Suprapubic skin (tissue), 4 donors: ENCODE measurements at places on chromosomes 12 and 14. TPM values are rescaled to one million over a fixed set of nuclear protein-coding genes. Genes with fewer than 3 reads are reported as not detected.

- no peak overlapping the region for H3K27ac ChIP-seq
- no peaks in the 10 kb centered on the region for H3K27me3 ChIP-seq
- H3K4me1 ChIP-seq: no peaks in the 10 kb centered on the region
- DNase-seq: no peak
- H3K36me3 ChIP-seq: peaks cover 7% of the 10 kb centered on the region
- no peak overlapping the region for H3K4me3 ChIP-seq
Observed at GRCh38 chr12:26434299-26435068, 239.1 kb downstream of the SSPN start.

PHETA1 gene
- total RNA-seq: 25.7 TPM

FAM216A gene
- total RNA-seq: 5.0 TPM

DNA sequence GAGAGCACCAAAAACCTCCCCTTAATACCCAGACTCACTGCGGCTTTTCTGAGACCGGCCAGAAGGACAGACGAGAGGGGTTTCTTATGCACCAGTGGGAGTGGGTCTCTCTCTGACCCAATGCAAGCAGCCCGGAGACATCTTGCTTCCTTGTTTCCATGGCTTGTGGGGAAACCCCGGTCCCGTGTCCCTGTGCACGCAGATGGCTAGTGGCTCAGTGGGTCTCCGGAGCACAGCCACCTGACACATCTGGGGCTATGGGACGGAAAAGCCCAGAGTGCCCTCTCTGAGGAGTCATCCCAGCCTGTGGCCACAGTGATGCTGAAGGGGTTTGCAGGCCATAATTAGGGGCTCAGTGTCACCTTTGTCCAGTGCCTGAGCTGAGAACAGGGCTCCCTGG, 197.6 kb downstream of the PHETA1 start:
- no peak for DNase-seq
- peaks cover 76% of the 10 kb centered on the region for H3K27me3 ChIP-seq
- no peaks in the 10 kb centered on the region for H3K36me3 ChIP-seq
- no peaks in the 10 kb centered on the region for H3K4me1 ChIP-seq
- no peak overlapping the region for H3K27ac ChIP-seq

SOAT2 gene
- total RNA-seq: not detected

GRCh38 chr12:122886851-122887818, 8.8 kb downstream of the VPS37B start:
- H3K4me3 ChIP-seq: peak overlapping the region; percentile 34
- no peaks in the 10 kb centered on the region for H3K27me3 ChIP-seq
- peak overlapping the region; percentile 94 for H3K27ac ChIP-seq
- no peaks in the 10 kb centered on the region for H3K36me3 ChIP-seq
- DNase-seq: peak; percentile 47

GRCh38 chr12:66159123-66159522, 10.7 kb downstream of the TMBIM4 start:
- no peak overlapping the region for H3K27ac ChIP-seq
- peaks cover 13% of the 10 kb centered on the region for H3K4me1 ChIP-seq
- no peaks in the 10 kb centered on the region for H3K27me3 ChIP-seq
- H3K4me3 ChIP-seq: no peak overlapping the region
- peaks cover 17% of the 10 kb centered on the region for H3K36me3 ChIP-seq

DNA sequence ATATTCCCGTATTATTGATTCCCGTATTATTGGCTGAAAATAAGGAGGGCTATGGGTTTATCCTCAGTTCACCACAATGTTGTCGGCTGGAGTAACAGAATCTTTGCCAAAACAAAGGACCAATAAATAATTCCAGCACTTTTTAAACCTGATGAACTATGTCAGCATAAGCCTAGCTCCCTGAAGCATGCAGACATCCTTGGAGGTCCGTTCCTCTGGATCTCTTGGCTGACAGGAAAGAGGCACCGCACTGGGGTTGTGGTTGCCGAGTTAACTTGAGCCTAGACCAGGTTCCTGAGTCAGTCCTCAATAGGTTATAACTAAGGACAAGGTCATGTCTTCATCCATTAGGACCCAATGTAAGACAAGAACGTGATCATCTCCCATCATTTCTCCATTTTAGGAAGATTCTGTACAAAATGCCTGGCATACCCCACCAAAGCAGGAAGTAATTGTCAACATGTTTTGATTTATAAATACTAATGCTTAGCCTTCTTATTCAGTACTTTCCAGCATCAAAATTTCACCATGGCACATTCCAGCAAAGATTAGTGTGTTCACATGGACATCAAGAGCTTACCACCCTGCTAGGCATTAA, 36.6 kb downstream of the NID2 start:
- H3K27ac ChIP-seq: peak overlapping the region; percentile 7
- no peaks in the 10 kb centered on the region for H3K27me3 ChIP-seq
- DNase-seq: no peak
- no peaks in the 10 kb centered on the region for H3K4me1 ChIP-seq

DNA sequence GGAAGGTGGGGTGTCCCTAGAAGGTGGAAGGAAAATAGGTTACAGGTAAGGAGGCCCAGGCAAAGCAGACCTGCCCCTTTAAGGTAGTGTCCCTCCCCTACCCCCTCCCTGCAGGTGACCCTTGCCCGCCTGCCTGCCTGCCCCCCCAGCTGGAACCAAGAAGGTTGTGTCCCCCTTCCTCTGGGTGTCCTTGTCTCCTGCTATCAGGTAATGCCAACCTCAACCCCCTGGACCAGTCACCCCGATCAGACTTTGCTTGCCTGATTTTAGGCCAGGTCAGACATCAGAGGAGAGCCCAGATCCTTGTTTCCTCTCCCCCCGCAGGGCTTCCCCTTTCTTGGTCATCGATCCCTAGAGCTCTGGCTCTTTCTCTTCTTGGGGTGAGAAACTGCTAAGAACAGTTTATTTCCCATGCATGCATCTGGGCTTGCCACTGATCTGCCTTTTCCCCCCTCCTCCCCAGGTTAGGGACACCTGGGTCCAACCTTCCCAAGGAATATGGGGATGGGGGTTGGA, at the start of gene SLC39A5:
TSS of gene SLC39A5 (plus strand) at position 136 of the 516 bp plus-strand sequence. CDS start 1,224 bp downstream, outside the sequence.
- H3K4me1 ChIP-seq: peaks cover 3% of the 10 kb centered on the region
- no peak within 1 kb of the TSS for H3K4me3 ChIP-seq
- H3K27me3 ChIP-seq: no peaks in the 10 kb centered on the region
- no peak within 1 kb of the TSS for H3K27ac ChIP-seq
- DNase-seq: no peak

PMCH gene
- total RNA-seq: not detected

DNA sequence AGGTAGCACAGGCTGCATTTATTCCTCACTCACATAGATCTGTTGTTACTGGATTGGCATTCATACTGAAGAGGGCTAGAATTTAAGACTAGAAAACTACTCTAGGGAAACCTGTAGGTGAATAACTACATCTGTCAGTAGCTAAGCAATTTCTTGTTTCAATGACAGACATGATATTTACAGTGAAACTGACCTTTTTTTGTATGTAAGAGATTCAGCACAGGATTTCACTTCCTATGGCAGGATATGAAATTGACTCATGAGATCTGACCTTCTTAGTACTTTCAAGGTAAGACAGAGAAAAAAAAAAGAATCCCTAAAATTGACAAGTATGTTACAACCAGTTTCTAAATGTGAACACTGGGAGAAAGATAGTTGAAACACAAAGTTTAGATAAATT, 189.8 kb upstream of the SLC16A7 start:
- H3K4me3 ChIP-seq: no peak overlapping the region
- H3K36me3 ChIP-seq: no peaks in the 10 kb centered on the region
- H3K27me3 ChIP-seq: no peaks in the 10 kb centered on the region
- DNase-seq: no peak
- H3K4me1 ChIP-seq: no peaks in the 10 kb centered on the region
- no peak overlapping the region for H3K27ac ChIP-seq

LRP1-AS gene
- not detected for total RNA-seq

DNA sequence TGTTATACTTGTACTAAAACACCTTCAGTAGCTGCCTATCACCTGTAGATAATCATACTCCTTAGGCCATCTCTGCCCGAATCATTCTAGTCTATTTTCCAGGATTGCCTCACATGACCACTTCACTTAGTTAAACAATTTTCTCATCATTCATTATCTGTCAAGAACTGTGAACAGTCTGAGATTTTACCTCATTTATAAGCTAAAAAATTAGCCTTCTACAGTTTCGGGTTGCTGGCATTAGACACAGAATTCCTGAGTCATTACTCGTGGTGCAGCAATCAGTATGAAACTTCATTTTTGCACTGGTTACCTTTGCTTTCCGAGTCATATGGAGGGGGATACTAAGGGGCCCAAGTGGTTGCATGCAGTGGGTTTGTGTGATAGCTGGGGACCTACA, 57.6 kb upstream of the OTOGL start:
- H3K4me3 ChIP-seq: no peak overlapping the region
- DNase-seq: no peak
- H3K36me3 ChIP-seq: no peaks in the 10 kb centered on the region
- no peak overlapping the region for H3K27ac ChIP-seq

SIRT4 gene
- 3.6 TPM for total RNA-seq

SMIM41 gene
- not detected for total RNA-seq

BATF gene
- total RNA-seq: 1.1 TPM
